ENCODE measurements at places on chromosomes 5 and 9. TPM values are rescaled to one million over a fixed set of nuclear protein-coding genes. Genes with fewer than 3 reads are reported as not detected.

Gene ALDH1A1
- 179 TPM for total RNA-seq

GRCh38 chr9:103210607-103211006, 215.5 kb downstream of the CYLC2 start:
- no peak overlapping the region for H3K4me3 ChIP-seq
- H3K36me3 ChIP-seq, result no peaks in the 10 kb centered on the region
- H3K4me1 ChIP-seq, result no peaks in the 10 kb centered on the region
- no peak overlapping the region for H3K27ac ChIP-seq
- no peak for DNase-seq
- no peaks in the 10 kb centered on the region for H3K27me3 ChIP-seq

DNA sequence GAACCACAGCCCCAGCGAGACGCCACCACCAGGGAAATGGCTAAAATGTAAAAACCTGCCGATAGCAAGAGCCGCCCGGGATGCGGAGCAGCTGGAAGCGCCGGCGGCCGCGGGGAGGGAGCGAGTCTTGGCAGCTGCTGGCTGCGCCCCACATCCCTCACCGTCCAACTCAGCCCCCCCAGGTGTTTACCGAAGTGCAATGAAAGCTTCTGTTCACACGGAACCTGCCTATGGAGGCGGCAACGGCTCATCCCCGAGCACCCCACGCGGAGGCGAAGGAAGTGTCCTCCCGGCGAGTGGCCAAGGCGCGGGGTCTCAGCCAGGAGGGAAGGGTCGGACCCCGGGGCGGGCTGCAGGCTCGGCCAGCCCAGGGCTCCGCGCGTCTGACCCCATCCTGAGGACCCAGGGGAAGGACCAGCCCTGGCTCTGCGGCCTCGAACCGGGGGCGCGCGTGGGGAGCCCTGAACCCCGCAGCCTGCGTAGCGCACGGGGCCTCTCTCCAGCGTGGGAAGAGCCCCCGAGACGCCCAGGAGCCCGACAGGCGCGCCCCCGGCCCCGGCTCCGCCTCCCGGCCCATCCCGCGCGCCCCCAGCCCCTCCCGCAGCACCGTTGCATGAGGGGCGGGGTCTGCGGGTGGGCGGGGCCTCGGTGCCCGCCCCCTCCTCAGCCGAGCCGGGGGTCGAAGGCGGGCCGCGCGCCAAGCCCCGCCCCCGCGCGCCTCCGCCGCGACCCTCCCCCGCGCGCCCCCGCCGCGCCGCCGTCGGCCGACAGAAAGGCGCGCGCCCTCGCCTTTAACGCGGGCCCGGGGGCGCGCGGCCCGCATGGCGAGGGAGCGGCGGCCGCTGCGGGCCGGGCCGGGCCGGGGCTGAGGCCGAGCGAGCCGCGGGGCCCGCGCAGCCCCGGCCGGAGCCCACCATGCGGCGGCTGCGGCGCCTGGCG, at the start of gene DIPK1B:
DIPK1B (plus strand) TSS at position 822 of the 939 bp plus-strand sequence; CDS start at position 916, 94 bp downstream.
- peaks cover 6% of the 10 kb centered on the region for H3K4me1 ChIP-seq
- no peak within 1 kb of the TSS for H3K27ac ChIP-seq
- peak; percentile 64 for DNase-seq
- no peaks in the 10 kb centered on the region for H3K27me3 ChIP-seq

Gene FASTKD3
- total RNA-seq, result 2.2 TPM

Gene ASTN2
- 3.1 TPM for total RNA-seq

Gene DDX4
- not detected for total RNA-seq

GRCh38 chr9:137136261-137136880, 2.6 kb upstream of the GRIN1 start:
- peaks cover 7% of the 10 kb centered on the region for H3K27me3 ChIP-seq
- H3K27ac ChIP-seq, result no peak overlapping the region
- DNase-seq, result no peak
- peaks cover 3% of the 10 kb centered on the region for H3K4me1 ChIP-seq
- H3K36me3 ChIP-seq, result no peaks in the 10 kb centered on the region
- no peak overlapping the region for H3K4me3 ChIP-seq

DNA sequence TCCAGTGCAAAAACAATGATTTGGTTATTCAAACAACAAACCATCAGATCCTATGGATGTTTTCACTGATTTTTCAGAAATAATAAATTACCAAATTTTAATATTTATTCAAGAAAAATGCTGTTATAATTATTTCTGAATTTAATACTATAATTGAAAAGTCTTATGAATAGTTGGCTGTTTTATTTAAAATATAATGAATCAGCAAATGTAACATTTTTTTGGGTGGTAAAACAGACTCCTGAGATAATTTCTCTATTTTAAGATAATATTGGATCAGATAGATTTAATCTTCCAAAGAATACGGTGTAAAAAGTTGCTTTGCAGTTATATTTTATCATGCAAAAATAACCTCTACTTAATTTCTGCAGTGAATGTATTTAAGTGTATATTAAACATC, 5.3 kb upstream of the GOLGA1 start:
- H3K4me3 ChIP-seq, result no peak overlapping the region
- no peaks in the 10 kb centered on the region for H3K36me3 ChIP-seq
- H3K4me1 ChIP-seq, result peaks cover 8% of the 10 kb centered on the region
- no peaks in the 10 kb centered on the region for H3K27me3 ChIP-seq
- H3K27ac ChIP-seq, result no peak overlapping the region

DNA sequence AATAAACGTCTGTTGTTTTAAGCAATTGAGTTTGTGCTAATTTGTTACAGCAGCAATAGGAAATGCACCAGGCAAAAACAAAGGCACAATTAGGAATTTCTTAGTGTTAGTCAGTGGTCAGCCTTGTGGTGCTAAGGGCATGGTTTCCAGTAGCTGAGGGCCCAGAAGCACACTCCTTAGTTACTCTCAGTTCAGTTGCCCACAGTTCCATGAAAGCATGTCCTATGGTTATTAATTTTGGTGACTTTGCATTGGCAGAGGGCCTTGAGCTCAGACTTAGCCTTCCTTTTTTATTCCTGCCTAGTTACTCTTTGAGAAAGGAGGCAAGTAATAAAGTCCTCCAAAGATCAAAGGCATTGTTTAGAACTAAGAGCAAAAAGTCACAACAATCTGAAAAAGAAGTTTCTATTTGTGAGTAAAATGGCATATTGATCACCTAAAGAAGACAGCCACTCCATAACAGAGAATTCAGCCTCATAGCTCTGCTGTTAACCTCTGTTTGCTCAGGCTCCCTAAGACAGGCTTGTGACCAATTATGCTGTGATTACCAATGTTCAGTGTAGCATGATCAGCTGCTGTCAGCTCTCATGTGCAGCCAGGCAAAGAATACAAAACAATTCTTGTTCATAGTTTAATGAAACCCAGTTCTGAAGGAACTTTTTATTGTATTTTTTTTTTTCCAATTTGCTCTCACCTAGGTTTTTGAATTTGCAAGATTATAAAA, 57.0 kb upstream of the MROH2B start:
- no peaks in the 10 kb centered on the region for H3K36me3 ChIP-seq
- H3K4me1 ChIP-seq, result no peaks in the 10 kb centered on the region
- DNase-seq, result no peak

DNA sequence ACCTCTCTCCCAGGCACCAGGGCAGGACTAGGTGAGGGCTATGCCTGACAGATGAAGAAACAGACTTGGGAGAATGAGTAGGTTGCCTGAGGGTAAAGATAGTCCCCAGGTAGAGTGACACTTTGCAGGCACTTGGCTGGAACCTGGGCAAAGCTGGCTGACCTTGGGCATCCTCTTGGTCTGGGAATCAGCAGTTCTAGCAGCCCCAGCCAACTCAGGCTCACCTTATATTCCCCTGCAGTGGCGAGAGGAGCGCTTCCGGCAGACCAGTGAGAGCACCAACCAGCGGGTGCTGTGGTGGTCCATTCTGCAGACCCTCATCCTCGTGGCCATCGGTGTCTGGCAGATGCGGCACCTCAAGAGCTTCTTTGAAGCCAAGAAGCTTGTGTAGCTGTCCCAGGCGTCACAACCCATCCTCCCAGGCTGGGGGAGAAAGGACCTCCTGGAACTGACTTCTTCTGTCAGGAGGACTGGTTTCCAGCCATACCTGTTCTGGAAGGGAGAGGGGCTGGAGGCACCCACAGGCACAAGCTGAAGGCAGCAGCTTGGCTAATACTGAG, 3.1 kb downstream of the TMED9 start:
- no peaks in the 10 kb centered on the region for H3K27me3 ChIP-seq
- H3K27ac ChIP-seq, result no peak overlapping the region
- H3K4me1 ChIP-seq, result no peaks in the 10 kb centered on the region

Gene GPR21
- 0.16 TPM for total RNA-seq

DNA sequence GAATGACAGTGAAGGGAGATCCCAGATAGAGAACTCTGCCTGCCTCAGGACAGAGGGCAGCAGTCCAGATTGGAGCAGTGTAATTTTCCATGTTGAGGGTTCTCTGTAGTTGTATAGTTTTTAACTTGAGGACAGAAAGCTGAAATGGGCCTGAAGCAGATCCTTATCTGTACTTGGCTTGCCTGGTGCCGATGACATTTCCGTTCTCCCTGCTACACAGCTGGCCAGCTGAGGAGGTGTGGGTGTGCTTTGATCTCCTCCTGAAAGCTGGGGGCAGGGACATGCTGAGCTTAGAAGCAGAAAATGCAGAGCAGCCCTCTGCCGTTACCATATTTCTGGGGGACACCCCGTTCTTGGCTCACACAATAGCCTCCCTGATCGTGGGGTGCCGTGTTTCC, 10.5 kb downstream of the GLRX start:
- H3K4me3 ChIP-seq, result no peak overlapping the region
- H3K27ac ChIP-seq, result no peak overlapping the region
- H3K36me3 ChIP-seq, result no peaks in the 10 kb centered on the region

DNA sequence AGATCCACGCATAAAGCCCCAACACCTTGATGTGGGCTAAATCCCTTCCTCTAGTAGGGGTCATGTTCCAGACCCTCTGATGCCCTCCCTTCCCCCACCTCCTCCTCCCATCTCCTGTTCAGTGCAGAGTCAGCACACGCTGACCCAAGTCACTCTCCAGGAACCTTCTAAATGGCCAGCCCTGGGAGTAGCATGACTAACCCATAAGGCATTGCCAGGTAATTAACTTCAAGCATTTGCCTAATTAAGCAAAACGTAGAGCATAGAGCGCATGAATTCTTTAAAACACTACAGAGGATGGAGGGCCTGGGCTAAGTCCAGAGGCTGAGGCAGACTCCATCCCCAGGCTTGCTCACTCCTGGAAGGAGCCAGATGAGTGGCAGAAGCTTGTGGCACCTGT, 276.3 kb upstream of the MSX2 start:
- H3K4me1 ChIP-seq, result no peaks in the 10 kb centered on the region
- H3K27me3 ChIP-seq, result no peaks in the 10 kb centered on the region
- no peak for DNase-seq
- H3K36me3 ChIP-seq, result no peaks in the 10 kb centered on the region

- H3K36me3 ChIP-seq, result no peaks in the 10 kb centered on the region
- H3K27me3 ChIP-seq, result no peaks in the 10 kb centered on the region
- H3K4me1 ChIP-seq, result peaks cover 7% of the 10 kb centered on the region
- no peak for DNase-seq
Observed at GRCh38 chr5:55227664-55228430, 732 bp upstream of the MCIDAS start.

Gene ADRA1B
- 0.18 TPM for total RNA-seq

GRCh38 chr9:134355561-134356279, 29.5 kb downstream of the RXRA start:
- H3K4me1 ChIP-seq, result peaks cover 28% of the 10 kb centered on the region
- peak; percentile 63 for DNase-seq
- H3K27me3 ChIP-seq, result no peaks in the 10 kb centered on the region
- H3K4me3 ChIP-seq, result no peak overlapping the region

DNA sequence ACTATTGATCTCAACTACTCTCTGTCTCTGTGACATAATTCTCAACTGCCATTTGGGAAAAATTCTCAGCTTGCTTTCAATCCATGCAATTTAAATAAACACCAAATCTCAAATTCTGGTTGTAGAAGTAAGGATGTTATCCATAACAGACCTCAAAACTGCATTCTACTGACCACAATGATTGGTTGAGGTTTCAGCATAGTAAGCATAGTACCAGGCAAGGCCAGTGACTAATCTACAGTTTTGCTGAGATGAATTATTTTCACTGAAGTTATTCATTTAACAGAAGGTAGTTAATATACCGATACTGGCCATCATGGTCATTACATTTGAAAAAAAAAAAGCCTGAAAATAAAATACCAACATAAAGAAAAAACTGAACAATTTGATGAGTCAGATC, 488.0 kb upstream of the CDH18 start:
- H3K4me1 ChIP-seq, result no peaks in the 10 kb centered on the region
- H3K27me3 ChIP-seq, result no peaks in the 10 kb centered on the region
- no peak overlapping the region for H3K4me3 ChIP-seq
- H3K36me3 ChIP-seq, result no peaks in the 10 kb centered on the region
- DNase-seq, result no peak

Gene PCDHGA8
- 0.79 TPM for total RNA-seq

Data from pancreas (tissue), 10 donors.